ENCODE measurements at places on chromosomes 11 and 22.
A peak's percentile ranks its signal among the peaks of the same experiment; 100 is the strongest.

GRCh38 chr11:77396305-77396704 is 77.6 kb downstream of the PAK1 start:
- no peak for DNase-seq

DNA sequence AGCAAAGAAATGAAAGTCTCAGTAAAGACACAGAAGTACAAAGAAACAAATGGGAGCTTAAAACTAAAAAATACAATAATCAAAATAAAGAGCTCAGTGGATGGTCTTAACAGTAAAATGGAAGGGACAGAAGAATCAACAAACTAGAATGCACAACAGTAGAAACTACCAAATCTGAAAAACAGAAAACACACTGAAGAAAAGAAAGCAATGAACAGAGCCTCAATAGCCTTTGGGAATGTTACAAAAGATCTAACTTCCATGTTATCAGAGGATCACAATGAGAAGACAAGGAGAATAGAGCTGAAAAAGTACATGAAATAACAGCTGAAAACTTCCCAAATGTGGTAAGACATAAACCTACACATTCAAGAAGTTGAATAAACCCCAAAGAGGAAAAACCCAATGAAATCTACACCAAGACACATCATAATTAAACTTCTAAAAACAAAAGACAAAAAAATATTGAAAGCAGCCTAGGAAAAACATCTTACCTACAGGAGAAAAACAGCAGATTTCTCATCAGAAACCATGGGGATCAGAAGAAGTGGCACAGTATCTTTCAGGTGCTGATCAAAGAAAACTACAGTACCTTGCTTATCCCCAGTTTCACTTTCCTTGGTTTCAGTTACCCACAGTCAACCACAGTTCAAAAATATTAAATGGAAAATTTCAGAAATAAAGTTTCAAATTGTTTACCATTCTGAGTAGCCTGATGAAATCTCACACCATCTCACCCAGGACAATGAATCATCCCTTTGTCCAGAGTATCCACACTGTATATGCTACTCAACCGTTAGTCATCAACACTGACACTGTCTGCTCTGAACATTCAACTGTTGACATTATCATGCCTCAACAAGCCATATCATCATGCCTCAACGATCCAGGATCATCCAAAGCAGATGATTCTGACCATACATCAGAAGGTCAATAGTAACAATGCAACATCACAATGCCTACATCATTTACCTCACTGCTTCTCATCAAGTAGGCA is 22.2 kb downstream of the RRAS2 start:
- no peak for DNase-seq

- DNase-seq, result no peak
These were observed 252.3 kb downstream of the TBC1D22A start for GRCh38 chr22:47014636-47015345.

DNA sequence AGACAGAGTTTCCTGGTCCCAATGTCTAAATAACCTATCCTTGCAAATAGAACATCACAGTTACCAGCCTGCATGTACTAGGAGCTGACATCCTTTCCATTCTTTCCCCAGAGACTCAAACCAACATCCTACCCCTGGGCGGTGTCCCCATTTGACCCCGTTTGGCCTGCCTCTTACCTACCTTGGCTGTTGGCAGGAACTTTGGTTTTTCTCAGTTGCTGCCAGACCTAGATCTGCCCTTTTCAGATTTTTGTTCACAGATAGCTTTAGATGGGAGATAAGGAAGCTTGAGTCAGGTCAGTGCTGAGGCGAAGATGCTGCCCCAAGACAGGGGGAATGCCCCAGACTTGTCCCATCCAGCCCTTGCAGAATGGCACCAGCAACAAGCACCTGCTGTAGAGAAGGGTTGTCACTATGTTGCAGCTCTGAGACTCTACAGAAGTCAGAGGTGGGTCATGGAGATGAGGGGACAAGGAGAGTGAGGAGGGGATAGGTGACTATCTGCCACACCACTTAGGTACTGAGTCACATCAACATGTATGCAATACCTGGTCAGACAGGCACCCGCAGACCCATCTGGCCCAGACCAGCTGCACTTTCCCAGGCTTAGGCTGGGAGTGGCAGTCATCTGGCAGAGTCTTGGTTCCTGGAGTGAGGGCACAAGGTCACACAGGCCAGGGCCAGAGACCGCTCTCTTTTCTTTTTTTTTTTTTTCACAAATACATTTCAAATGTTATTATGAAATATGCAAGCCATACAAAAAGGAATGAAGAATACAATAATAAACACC is 61.5 kb upstream of the POU2AF1 start:
- no peak for DNase-seq

DNA sequence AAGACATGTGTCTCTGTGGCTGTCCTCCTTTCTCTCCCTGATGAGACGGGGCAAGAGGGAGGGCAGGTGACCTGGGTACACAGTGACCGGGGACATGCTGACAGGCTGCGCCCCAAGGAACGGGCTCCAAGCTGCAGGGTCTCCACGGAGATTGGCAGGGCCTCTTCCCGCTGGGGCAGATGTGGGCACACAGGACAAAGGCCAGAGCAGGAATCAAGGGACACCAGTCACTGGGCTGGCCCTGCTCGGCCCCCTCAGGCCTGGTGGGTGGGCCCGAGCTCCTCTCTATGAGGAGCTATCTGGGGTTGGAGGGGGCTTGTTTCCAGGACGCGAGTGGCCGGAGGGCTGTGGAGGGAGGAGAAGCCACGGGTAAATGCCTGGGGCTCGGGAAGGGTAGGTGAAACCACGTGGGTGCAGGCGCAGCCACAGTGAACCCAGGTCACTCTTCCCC is 11.2 kb downstream of the PNPLA5 start:
- no peak for DNase-seq

DNA sequence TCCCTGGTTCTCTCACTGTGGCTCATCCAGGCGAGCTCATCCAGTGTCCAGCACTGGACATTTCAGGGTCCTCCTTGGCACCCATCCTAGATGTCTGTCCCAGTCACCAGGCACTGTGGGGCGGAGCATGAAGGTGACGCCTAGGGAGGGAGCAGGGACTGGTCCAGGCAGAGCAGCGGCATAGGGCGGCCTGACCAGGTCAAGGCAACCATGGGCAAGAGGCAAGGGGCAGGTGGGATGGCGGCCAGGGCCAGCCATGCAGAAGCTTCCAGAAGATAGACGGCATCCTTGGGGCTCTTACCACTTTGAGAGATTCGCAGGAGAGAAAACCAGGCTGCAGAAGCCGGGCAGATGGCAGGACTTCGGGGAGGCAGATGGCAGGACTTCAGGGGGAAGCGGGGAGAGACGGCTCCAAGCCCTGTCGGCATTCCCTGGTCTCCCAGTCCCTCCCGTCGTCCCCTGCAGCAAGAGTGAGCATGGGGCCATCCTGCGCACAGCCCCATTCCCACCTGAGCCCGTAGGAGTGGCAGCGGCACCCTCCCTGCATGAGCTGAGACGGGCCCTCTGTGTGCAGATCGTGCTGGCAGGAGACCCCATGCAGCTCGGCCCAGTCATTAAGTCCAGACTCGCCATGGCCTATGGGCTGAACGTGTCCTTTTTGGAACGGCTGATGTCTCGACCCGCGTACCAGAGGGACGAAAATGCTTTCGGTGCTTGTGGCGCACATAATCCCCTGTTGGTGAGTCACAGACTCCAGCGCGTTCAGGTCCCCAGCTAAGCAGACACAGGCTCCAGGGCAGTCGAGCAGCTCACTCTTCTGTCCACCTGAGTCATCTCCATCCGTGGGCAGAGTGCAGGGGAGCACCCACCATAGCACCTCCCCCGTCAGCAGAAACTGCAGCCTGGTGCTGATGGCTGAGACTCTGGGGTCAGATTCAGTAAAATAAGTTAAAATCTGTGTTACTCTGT is 20.1 kb upstream of the PANX2 start:
- no peak for DNase-seq

DNA sequence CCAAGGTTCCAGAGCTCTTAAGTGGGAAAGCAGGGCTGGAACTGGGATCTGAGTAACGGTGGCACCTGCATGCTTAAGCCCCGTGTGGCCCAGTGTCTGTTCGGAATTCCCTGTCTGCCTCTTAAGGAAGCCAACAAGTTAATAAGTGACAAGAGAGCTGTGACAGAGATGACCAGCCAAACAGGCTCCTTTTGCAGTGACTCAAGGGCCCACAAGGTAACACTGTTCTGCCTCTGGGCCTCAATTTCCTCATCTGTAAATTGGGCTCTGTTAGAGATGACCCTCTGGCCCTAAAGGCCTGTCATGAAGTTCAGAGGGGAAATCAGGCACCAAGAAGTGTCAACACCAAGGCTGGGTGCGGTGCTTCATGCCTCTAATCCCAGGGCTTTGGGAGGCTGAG is 18.6 kb downstream of the USH1C start:
- DNase-seq, result no peak

DNA sequence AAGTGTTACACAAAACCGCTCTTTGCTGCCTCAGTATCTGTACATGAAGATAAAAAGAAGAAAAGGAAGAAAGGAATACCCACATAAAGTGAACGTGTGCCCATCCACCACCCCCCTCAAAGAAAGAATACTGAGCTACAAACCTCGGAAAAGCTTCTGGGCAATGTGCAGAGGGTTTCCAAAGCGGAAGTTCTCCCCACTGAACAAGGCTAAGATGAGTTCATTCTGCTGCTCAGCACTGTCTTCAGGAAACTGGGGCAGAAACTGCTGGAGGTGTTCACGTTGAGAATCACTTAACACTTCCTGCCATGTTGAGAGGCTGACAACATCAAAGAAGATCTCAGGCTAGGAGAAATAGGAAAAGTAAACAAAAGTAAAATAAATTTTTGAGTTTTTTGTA is 6.9 kb downstream of the NFRKB start:
- DNase-seq, result no peak

- DNase-seq, result no peak
These were observed 943.9 kb downstream of the OPCML start for GRCh38 chr11:132588366-132588765.

DNA sequence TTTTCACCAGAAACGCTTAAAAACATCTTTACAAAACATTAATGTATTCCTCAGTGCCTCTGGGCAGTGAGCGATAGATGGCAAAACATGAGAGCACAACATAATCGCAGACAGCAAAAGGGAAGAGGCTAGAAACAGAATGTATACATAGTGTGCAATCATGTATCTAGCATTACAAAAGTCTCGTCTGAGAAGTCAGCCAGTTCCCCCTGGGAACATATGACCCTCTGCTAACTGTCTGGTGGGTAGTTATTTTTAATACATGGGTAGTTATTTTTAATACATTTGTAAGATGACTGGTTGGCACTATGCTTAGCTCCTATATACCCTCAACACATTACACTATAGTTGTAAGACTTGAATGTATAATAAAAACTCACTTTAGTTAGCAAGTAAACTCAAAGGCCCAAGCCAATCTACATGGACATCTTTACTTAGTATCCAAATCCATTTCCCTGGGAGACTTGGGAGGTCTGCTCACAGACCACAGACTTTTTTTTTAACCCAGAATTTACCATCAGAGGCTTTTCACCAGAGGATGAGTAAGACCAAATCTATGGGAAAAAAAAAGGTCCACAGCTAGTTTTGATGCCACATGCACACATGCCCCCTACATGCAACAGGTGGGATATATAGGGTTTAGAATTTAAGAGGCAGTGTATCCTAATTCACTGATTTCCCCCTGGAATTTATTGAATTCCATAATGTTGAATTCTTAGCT is 71.7 kb downstream of the AMBRA1 start:
- no peak for DNase-seq

- DNase-seq, result peak; percentile 93
These were observed 4.7 kb downstream of the TPST2 start for GRCh38 chr22:26585104-26585790.

- DNase-seq, result no peak
These were observed 5.1 kb downstream of the MYEOV start for GRCh38 chr11:69299023-69299461.

- DNase-seq, result no peak
These were observed 30.2 kb downstream of the ARHGEF17 start for GRCh38 chr11:73338279-73338678.

- no peak for DNase-seq
These were observed 56.2 kb downstream of the OTOG start for GRCh38 chr11:17603056-17603825.

GRCh38 chr11:127995921-127996320 is 591.4 kb downstream of the ETS1 start:
- no peak for DNase-seq

- no peak for DNase-seq
These were observed 540.5 kb downstream of the DLG2 start for GRCh38 chr11:85086504-85087284.

DNA sequence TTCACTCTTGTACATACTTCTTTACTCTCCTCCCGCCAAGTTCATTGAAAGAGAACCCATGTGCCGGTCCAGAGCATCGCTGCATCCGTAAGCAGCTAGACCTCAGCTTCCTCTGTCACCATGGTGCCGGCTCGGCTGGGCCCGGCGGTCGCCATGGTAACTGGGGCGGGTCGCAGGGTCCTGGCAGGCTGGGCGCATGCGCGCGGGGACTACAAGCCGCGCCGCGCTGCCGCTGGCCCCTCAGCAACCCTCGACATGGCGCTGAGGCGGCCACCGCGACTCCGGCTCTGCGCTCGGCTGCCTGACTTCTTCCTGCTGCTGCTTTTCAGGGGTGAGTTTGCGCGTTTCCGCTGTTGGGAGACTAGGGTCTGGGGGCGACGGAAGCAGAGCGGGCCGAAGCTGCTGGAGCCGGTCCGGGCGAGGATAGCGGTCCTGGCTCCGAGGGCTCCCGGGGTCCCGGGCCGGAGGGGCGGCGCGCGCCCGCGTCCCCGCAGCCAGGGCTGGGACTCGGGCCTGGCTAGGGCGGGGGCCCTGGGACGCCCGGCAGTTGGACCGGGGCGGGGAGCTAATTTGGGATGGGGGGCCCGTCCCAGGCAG is at the start of gene JAM3:
Gene JAM3 (plus strand): TSS at position 244 of the 597 bp plus-strand sequence. CDS start 12 bp downstream, at position 256.
- no peak for DNase-seq

- DNase-seq, result no peak
These were observed 25.6 kb downstream of the PANX1 start for GRCh38 chr11:94154095-94154856.

DNA sequence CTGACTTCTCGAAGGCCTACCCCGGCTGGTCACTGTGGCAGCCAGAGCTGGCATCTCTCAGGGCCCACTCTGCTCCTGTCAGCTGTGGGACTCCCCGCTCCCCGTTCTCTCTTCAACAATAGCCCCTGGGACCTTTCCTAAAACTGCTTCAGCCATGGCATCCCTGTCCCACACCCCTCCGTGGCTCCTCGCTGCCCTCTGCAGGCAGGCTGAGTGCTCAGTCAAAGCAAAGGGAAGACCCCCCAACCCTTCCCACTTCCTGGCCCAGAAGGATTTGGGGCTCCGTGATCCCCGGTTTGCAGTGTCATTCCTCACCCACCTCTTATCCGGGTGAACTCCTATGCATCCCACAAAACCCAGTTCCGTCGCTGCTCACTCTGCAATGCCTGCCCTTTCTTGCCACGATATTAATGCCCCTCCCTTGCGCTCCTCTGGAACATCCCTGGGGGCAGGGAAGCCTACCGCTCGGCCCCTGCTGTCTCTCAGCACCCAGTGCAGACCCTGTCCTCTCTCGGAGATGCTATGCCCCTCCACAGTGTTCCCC is 1.6 kb upstream of the TH start:
- no peak for DNase-seq

GRCh38 chr22:42758931-42759629 is 38.4 kb upstream of the A4GALT start:
- DNase-seq, result no peak

GRCh38 chr11:102361086-102362031 is 14.3 kb downstream of the BIRC2 start:
- no peak for DNase-seq
